Calu3 (cell line): ENCODE measurements at places on chromosomes 3 and 15.
A peak's percentile ranks its signal among the peaks of the same experiment; 100 is the strongest.

DNA sequence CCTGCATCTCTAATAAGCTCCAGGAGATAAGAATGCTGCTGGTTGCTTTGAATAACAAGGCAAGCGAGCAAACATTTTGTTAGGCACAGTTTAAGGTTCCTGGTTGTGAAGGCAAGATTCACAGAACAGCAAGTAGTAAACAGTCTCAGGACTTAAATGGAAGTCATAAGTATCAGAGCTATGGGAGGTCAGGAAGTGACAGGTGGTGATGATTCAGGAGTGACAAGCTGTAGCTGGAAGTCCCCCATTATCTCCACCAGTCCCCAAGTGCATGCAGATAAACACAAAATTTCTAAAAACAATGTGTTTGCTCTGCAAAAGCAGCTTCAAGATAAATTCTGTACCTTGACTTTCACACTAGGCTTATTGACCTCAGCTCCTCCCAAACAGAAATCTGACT lies 3.3 kb downstream of the FETUB start:
- no peak for DNase-seq

- peak; percentile 84 for DNase-seq
These were observed 195.2 kb upstream of the DPPA4 start for GRCh38 chr3:109532257-109533216.

DNA sequence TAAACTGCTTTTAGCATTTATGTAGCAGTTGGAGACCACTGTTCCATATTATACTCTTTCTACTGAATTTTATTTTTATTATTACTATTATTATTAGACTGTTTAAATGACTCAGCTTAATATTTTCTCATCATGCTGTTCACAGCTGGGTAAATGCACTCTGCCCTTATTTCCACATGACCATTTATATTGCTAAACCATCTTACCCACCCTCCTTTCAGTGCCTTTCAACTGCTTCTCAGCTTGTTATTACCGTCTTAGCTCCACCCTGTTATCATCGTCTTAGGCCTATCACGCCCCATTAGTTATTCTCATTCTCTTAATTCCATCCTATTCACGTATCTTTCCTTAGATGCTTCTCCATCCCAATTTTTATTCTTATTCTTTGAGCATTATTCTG lies 212.6 kb downstream of the GAP43 start:
- no peak for DNase-seq

GRCh38 chr15:78146425-78147154 lies 2.6 kb upstream of the IDH3A start:
- DNase-seq = no peak

DNA sequence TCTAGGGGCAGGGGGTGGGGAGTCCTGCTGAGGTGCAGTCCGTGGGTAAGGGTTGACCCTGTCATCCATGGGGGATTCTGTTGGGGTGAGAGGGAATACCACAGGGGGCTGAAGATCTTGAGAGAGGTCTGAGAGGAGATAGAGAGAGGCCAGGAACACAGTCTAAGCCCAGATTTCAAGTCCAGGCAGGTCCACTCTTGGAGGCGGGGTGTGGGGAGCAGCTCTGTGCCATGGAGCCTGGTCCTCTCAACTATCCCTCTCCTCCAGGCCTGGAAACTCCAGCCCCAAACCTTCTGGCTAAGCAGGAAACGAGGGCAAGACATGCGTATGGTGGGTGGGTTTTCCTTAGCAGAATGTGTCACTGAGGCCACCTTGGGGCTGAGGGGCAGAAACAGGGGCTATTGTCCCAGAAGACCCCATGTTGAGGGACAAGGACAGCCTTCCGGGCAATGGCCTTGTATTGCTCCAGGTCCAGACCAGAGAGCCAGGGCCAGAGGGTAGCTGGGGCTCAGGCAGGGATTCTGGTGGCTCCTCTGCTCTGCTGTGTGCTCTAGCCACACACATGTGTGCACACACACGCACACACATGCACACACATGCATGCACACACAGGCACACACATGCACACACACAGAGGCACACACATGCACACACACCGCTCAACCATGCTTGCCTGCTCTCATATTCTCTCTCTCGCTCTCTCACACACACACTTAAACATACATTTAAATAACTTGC lies 48.6 kb upstream of the MAGEF1 start:
- DNase-seq = no peak

GRCh38 chr3:3184876-3185275 lies 5.4 kb upstream of the CRBN start:
- no peak for DNase-seq

DNA sequence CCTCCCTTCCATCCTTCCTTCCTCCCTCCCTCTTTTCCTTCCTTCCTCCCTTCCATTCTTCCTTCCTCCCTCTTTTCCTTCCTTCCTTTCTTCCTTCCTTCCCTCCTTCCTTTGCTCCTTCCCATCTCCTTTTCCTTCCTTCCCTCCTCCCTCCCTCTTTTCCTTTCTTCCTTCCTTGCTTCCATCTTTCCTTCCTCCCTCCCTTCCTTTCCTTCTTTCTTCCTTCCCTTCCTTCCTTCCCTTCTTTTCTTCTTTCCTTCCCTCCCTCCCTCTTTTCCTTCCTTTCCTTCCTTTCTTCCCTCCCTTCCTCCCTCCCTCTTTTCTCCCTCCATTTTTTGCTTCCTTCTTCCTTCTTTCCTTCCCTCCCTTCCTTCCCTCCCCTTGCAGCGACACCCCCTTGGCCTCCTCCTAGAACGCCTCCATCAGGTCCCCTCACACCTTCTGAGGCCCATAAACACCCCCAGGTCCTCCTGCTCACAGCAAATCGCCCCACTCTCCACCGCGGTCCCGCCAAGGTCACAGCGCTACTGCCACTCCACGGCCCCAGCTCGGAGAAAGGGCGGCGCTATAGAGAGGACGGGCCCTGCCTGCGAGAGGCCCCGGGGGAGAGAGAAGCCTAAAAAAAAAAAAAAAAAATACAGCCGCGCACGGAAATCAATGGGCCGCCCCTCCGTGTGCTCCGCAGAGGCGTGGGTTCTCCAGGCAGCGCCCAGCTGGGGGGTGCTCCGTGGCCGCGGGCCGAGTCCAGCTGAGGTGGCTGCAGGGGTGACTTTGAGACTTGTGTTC lies 328.2 kb downstream of the OCA2 start:
- no peak for DNase-seq

- no peak for DNase-seq
These were observed 36.3 kb downstream of the TFG start for GRCh38 chr3:100745617-100746016.

DNA sequence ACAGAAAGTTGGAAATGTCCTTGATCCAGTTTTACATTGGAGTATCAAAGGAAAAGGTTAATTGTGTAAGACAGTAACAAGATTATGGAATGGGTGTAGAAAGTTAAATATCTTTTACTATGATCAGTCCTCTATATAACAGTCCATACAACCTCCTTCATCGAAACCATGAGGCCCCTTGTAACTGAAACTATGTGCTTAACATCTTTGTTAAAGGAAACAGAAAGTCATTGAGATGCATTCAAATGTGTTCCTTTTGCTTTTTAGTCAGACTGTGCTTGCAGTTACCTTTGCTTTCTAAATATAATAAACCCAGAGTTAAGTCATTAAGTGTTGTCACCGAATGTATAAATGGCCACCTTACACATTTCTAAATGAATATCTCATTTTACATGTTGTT lies 1298.5 kb downstream of the ROBO2 start:
- DNase-seq = no peak

DNA sequence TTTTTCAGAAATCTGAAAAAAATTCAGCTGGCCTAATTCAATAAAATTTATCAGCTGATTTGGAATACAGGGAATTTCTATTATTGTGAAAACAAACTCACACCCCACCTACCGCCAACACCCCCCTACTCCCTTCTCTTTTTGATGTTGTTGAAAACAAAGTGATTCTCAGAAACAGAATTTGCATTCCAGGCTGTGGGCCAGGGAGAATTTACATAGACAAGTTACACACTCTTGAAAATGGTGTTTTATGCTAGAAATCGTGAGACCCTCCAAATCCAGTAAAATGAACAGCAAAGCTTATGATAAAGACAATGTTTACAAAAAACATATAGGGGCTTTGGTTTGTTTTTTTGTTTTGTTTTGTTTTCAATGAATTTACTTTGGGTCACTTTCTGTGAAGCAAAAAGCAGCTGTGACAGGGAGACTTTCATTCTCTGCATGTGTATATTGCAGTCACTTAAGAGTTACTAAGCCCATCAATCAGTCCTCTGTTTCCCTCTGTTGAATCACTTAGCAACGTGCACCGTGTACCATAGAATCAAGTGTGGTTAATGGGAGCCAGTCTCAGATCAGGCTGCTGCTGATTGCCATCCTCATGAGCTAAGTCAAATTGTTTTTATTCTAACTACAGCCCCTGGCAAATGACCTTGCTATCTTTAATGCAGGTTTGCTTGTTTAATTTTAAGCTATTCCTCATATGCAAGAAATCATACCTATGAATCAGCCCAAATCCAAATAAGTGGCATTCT lies 159.8 kb downstream of the ALCAM start:
- DNase-seq = no peak

DNA sequence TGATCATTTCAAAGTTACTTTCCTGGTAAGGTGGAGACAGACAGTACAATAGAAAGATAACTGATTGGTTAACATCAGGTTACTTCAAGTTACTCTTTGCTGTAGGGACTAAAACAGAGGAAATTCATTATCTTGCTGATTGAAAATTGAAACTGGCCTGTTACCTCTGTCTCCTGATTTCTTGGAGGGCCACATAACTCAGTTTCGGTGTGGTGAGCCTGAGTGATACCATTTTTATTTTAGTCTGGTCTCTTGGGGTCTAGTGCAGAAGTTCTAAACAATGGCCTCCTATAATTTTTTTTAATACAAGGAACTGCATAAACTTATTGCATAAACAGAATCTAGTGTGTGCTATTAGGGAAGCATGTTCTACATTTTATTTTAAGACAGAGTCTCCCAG lies 1.2 kb upstream of the ICE2 start:
- DNase-seq = no peak

DNA sequence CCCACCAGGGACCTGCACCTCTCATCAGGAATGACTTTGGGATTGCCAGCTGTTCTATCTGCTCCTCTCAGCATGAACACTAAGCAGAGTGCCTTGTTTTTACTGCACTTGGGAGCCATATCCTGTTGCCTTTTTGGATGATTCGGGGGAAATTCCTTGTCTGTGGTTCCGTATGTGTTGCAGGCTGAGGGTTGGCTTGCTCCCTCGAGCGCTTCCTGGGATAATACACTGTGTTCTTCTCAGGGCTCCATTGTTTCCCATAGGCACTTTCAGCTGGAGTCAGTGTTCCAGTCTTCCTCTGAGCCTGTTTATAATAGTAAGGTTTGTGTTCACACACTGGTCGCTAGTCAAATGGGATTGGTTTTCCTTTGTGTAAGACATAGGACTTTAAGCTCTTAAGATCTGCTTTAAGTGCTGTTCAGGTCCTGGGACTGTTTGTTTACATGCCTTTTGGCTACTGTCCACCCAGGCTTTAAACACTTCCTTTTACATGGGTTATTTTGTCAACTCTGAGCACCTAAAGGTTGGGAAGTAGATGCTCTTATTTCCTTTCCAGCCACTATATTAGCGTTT lies 23.4 kb downstream of the BOC start:
- no peak for DNase-seq

DNA sequence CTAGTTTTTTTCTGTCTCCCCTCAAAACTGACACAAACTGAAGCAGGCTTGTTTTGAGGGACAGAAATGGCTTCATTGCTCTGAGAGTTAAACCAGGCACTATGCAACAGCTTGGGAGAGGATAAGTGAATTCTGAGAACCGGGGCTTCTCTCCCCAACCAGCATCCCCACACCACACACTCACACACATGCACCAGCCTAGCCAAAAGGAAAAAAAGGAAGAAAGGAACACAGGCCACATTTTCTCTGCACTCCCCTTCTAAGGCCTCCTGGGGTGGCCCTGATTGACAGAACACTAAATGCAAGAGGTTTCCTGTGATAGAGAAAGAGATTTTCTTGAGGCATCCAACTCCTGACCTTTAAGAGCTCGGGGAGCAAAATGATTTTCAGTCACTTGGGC lies 177.5 kb downstream of the TLE3 start:
- DNase-seq = no peak

DNA sequence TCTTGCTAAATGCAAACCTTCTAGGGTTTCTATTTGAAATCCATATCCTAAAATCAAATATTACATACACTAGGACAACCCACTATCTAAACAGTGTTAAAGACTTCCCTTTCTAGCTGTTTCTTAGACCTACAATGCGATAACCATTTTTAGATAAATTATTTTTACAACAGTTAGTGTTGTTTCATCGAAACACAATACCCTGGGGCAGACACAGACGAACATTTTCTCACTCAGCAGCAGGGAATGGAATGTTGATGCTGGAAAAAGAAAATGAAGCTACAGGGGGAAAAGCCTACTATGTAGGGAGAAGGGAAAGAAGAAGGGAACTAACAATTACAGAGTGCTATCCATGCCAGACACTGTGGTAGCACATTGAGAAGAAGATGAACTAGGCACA lies 6.0 kb upstream of the HERC1 start:
- DNase-seq = no peak

DNA sequence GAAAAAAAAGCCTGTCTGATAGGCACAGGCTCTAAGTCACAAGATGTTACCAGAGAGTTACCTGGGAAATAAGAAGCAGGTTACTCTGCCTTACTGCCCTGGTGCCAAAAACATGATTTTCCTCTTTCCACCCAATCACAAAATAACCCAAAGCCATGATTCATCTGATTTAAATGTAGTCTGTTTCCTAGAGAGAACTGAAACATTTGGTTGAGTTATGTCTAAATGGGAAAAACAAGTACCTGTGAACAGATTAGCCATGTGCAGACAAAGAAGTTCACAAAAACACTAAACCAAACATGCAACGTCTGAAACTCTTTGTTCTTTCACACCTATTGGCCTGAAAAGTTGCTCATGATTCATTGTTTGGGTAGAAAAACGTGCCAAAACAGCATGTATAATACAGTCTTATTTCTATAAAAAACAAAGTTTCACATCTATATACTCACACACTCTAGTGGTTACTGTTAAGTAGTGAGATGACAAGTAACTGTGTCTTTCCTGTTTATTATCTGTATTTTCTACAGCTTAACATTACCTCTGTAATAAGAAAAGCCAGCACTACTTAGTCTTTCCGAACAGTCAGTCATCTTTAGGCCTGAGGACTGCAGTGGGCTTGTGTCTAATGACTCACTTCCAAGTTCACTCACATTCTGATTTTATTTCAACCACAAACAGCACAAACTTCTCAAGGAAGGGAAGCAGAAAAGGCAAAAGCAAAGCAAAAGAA lies 30.2 kb downstream of the FAM174B start:
- no peak for DNase-seq

DNA sequence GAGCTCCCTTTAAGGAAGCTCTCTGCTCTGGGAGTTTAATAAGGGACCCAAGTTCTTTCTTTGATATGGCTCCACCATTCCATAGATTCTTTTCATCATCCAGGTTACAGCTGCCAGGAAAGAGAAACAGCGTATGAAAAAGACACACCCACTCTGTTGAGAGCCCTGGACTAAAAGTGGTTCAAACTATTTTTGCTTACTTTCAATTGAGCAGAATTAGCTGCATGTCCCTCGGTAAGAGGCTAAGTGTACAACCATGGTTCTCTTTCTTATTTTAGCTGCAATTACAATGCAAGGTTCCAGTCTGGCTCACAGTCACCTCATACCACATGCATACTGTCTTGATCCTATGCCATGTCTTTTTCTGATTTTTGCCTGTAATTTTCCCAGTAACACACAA lies 1288.3 kb downstream of the NSUN3 start:
- DNase-seq = no peak
